CD4-positive, alpha-beta T cell treated with Interleukin-17A for 4 hours (primary cell): ENCODE measurements at places on chromosomes 13 and 19.

DNA sequence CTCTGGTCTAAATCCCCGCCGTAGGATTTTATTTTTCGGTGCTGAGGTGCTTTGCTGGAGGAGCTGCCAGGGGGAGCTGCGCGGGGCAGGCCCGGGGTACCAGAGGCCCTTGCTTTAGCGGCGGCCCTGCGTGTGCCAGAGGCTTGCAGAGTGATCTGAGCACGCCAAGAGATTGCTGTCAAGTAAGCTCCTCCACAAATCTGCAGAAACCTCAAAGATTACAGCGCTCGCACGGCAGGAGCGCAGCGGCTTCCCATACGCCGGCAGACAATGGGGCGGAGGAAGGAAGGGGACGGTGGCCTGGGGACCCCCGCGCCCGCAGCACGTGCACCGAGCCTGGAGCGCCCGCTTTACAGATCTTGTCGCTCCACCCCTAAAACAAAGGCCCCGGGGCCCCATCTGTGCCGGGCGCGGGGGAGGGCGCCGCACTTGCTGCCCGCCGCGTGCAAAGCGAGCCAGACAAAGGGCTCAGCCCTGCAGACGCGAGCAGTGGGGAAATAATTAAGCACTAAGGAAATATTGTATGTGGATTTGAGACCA lies 9.1 kb upstream of the C19orf12 start:
- DNase-seq: peak; percentile 51

- DNase-seq: no peak
These were observed 232.6 kb downstream of the UQCRFS1 start for GRCh38 chr19:28980236-28980868.

GRCh38 chr19:56333506-56333905 lies 18.9 kb upstream of the ZSCAN5A start:
- peak; percentile 42 for DNase-seq

DNA sequence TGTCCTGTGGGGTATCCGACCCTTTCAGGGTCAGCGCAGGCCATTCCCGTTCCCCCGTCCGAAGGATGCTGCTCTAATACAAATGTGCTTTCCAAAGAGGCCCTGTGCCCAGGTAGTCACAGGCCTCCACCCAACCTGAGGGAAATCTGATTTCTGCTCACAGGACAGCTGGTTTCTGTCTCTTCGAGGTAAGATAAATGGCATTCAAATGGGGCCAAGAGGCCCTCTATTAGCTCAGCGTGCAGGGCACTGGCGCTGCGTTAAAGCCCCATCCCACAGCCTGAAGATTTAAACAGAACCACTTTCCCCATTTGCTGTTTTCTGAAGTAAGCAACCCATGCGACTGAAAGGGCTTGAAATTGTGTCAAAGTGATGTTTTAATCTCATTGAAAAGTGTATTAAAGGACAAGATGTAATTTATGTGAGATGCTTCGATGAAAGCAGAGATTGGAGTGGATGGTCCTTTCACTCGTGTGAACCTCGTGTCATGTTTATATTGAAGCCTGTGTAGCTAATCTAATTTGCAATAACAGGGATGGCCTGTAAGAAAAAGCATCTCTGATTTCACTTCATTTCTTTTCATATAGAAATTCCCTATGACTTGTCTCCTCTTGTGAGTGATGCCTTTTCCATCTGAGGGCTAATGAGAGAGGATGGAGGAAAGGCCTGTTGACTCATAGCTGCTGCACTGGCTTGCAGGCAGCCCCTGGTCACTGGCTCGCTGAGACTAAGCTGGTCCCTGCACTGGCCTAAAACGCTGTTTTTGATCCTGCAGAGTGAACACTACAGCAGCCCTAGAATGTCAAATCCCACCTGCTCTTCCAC lies 7.3 kb upstream of the SOX1 start:
- no peak for DNase-seq

DNA sequence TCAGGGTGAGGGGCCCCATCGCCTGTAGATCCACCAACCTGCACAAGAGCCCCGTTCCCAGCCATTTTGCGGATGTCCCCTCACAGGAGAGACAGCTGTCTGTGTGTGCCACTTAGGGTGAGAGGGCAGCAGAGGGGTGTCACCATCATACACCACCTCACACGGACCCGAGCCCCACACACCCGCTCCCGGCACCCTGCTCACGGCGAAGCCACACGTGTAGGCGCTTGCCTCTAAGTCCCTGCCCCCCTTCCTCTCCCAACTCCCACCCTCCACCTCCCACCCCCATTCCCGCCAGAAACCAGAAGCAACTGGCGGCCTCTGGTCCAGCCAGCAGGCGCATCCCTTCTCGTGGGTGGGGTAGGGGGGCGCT lies 4.0 kb upstream of the DPF1 start:
- no peak for DNase-seq

- peak; percentile 48 for DNase-seq
These were observed 13.2 kb upstream of the CREB3L3 start for GRCh38 chr19:4140237-4140711.

DNA sequence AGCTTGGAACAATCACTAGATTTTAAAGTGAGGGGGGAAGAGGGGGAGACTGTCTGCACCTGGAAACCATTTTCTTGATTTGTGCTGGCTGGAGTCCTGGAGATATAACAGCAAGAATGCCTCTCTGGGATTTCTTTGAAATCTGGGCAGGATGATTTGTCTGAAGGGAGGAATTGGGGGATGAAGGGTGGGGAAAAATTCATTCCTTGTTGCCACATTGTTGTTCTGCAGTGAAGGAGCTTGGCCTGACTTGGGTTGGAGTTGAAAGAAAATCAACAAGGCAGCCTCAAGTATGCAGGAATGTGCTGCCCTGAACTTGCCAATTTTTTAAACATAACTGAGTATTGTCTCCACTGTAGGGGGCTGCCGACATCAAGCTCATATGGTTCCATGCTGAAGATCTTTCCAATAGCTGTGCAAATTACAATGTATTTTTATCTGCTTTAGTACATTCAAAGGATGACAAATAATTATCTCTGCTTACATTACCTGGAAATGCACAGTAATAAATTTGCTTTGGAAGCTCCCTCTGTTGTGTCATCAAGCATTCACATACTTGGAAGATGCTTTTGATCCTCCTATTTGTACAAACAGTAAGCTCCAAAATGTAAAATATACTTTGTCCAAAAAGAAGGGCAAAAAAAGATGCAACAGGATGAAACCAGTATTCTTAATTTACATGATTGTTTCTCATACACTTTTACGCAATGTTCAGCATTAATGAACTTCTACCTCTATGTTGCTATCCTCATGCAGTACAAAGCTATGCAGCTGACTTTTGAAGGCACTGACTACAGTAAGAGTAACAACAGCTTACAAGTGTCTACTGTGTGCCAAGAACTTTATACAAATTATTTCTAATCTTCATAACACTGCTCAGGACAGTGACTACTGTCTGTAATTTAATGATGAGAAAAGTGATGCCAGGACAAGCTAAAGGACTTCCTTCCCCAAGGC lies 627.9 kb upstream of the KLF12 start:
- no peak for DNase-seq

GRCh38 chr13:24663586-24663985 lies 16.6 kb upstream of the ATP12A start:
- DNase-seq: no peak

DNA sequence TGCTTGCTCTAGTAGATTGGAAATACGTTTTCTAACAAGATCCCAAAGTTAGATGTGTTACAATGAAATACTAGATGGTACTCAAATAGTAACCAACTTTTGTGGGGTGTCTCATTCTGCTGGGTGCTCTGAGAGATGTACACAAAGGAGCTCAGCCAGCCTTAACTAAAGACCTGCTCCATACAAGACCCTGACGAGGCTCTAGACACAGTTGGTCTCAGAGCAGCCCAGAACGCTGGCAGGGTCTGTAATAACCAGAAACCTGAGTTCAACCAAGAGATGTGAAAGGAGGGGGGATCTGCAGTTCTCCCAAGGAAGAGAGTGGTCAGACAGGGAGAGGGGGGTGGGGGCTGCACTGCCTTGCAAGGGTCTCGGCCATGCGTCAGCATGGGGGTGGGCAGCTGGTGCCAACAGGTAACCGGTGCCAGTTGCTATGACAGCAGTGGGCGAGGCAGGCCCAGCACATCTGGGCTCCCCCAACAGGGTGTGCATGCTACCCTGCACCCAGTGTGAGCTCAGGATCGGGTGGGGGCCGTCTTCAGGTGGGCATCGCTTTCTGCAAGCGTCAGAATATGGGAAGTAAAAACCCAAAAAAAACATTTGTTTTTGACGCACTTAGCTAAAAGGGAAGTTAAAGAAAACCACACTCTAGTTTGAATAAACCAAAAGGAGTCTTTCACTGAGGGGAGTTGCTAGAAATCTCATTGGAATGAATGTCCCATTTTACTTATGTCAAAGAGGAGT lies 68.0 kb upstream of the GPR183 start:
- peak; percentile 66 for DNase-seq

GRCh38 chr19:58304748-58305064 lies 471 bp upstream of the ERVK3-1 start:
- no peak for DNase-seq

- no peak for DNase-seq
These were observed 4.8 kb upstream of the LAMP1 start for GRCh38 chr13:113292021-113292862.

DNA sequence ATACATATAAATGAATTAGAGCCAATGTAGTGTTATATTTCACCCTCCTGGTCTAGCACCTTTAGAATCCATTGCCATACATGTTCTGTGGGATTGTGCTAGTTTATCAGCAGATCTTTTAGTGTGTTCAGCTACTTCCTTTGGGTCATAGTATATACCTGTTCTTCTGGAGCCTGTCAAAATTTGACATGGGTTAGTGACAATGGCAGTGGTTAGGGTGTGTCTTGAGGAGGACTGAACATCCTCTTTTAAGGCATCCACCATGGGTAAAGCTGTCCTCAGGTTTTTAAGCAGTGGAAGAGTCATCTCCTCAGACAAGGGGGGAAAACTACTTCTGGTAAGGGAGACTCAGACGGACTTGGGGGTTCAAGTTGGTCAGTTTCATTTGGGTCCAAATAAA lies 29.4 kb downstream of the DNAJC3 start:
- no peak for DNase-seq

DNA sequence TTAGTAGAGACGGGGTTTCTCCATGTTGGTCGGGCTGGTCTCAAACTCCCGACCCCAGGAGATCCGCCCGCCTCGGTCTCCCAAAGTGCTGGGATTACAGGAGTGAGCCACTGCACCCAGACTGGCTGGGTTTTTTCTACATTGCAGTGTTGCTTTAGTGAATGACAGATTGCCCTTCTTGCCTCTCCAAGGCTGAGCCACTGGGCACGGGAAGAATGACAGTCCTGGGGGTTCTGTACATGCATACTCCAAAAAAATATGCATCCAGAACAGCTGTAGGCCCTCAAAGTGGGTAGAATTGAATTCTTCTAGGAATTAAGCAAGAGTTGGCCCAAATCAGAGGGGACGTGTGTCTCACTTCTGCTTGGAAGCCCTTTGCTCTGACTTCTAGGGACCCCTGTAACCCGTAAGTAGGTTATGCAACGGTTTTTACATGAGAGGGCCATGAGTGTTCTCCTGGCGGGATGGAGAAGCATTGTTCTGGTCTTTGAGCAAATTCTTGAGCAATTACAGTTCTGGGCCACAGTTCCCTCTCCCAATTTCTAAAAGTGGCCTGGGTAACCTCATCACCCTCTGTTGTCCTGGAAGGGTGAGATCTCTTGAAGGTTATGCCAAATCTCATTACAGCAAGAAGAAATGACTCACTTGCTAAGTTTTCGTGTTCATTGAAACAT lies 3.6 kb downstream of the ACTN4 start:
- DNase-seq: no peak

- DNase-seq: no peak
These were observed 1.9 kb downstream of the PPP1R12C start for GRCh38 chr19:55115446-55116065.

DNA sequence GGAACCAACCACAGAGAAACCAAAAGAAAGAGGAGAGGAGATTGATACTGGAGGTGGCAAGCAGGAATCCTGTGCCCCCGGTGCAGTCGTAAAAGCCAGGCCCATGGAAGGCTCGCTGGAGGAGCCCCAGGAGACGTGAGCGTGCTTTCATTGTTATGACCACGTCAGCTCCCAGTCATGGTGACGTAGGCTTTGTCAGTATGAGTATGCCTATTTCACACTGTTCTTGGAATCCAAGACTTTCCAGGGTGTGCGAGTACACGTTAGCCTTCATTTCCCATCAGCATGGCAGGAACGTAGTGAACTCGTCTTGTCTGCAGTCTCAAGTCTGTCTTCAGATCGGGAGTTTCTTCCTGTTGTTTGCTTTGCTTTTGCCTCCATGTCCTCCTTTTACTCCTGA lies 15.4 kb upstream of the CHAMP1 start:
- no peak for DNase-seq

- DNase-seq: peak; percentile 64
These were observed 22.3 kb upstream of the ZBTB7A start for GRCh38 chr19:4088975-4089374.

- DNase-seq: peak; percentile 52
These were observed 26.2 kb downstream of the CELF5 start for GRCh38 chr19:3250675-3251074.

- no peak for DNase-seq
These were observed 1.2 kb downstream of the ZNF233 start for GRCh38 chr19:44260695-44261446.

DNA sequence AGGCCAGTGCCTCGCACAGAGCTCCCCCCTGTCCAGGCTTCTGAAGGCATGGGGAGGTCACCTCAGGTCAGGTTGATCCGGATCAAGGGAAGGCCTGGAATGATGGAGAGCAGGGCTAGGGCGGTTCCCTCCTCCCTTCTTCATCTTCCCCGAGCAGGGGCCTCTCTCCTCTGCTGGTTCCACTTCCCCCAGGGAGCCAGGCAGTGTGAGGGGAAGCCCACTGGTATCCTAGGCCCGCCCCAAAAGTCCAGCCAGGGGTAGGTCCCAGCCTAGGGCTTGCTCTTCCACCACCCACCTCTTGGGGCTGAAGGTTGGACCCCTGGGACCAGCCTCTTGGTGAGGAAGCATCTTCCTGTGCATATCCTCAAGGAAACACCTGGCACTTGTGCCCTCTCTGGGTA lies 16.4 kb upstream of the PRR19 start:
- no peak for DNase-seq

GRCh38 chr13:72782717-72783116 lies 784 bp downstream of the PIBF1 start:
- DNase-seq: peak; percentile 16

- no peak for DNase-seq
These were observed 154.7 kb downstream of the USP12 start for GRCh38 chr13:27016875-27017274.
